Stomach (tissue), 19 donors: ENCODE measurements at places on chromosomes 2 and 18. TPM values are rescaled to one million over a fixed set of nuclear protein-coding genes. Genes with fewer than 3 reads are reported as not detected.

The SULT1C4 gene
- total RNA-seq = not detected

DNA sequence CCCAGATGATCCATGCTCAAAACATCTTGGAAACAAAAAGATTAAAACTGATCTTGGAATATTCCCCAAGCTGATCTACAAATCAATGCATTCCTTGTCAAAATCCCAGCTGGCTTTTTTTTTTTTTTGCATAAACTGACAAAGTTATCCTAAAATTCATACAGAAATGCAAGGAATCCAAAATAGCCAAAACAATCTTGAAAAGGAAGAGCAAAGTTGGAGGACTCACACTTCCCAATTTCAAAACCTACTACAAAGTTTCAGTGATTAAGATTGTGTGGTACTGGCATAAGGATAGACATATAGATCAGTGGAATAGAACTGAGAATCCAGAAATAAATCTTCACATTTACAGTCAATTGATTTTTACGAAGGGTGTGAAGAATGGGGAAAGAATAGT, 306.8 kb upstream of the MGAT5 start:
- no peaks in the 10 kb centered on the region for H3K4me1 ChIP-seq
- H3K27ac ChIP-seq = no peak overlapping the region
- no peak overlapping the region for H3K4me3 ChIP-seq
- no peaks in the 10 kb centered on the region for H3K36me3 ChIP-seq

The KLHL30 gene
- not detected for total RNA-seq

- no peak overlapping the region for H3K27ac ChIP-seq
- no peak overlapping the region for H3K4me3 ChIP-seq
- H3K27me3 ChIP-seq = no peaks in the 10 kb centered on the region
- H3K4me1 ChIP-seq = no peaks in the 10 kb centered on the region
- peaks cover 90% of the 10 kb centered on the region for H3K36me3 ChIP-seq
Measured at GRCh38 chr2:239142296-239142695, 258.5 kb downstream of the HDAC4 start.

The GLB1L gene
- 0.58 TPM for total RNA-seq

The ANKRD62 gene
- total RNA-seq = not detected

DNA sequence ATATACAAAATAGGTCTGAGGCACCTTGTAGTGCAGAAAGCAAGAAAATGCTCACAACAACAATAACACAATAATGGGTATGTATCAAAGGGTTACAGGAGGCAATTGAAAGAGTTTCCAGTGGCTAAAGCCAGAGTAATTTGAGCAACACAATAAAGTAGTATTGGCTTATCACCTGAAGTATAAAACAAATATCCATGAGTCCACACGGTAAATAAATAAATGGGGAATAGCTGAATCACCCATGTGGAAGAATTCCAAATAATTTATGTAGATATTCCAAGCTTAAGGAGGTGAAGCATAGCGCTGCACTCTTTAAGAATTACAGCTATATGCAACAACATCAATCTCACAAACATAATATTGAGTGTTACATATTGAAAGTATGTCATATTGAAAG, 110.8 kb downstream of the AFF3 start:
- H3K4me1 ChIP-seq = peaks cover 26% of the 10 kb centered on the region
- H3K27ac ChIP-seq = peak overlapping the region; percentile 47
- no peaks in the 10 kb centered on the region for H3K27me3 ChIP-seq
- H3K4me3 ChIP-seq = no peak overlapping the region

DNA sequence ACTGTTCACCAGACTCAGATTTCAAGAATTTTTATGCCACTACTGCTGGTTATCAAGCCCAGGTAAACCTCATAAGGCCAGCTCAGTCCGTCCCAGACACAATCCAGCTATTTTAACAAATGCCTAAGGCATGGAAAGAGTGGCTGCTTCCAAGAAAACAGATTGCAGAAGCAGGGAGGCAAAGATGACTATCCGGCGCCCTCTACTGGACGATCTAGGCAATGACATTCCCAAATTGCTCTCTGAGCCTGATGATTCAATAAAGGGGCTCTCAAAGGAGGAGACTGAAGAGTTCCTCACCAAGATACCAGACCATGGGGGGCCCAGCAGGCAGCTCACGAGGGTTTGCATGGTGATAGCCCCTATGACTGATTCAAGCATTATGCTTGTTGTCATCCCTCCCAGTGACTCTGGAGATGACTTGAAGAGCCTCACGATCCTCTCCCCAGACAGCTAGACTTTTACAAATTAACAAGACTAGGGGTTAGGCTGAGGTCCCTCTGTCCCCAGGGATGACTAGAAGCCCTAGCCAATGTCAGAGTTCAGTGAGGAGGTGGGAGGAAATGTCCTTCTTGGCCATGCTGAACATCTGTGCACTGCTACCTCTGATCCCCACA, 25.0 kb downstream of the SERPINB8 start:
- H3K27ac ChIP-seq = no peak overlapping the region
- H3K27me3 ChIP-seq = no peaks in the 10 kb centered on the region
- H3K36me3 ChIP-seq = no peaks in the 10 kb centered on the region
- DNase-seq = peak; percentile 69
- no peak overlapping the region for H3K4me3 ChIP-seq

DNA sequence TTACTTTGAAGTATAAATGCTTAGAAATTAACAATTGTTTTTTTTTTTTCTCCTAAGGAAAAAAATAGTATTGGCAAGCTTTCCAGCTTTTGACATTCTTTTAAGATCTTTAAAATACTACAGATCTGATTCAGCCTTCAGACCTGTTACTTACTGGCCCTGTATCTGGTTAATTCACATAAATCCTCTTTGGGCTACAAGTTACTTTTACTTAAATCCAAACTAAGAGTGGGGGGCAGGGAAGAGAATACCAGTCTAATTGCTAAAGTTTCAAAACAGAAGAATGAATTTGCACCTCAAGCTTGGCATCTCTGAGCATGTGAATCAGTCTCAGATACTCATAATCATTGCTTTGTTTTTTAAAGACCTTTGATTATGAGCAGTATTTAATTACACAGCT, 386.3 kb downstream of the PARD3B start:
- no peaks in the 10 kb centered on the region for H3K36me3 ChIP-seq
- H3K4me1 ChIP-seq = peaks cover 11% of the 10 kb centered on the region
- H3K27me3 ChIP-seq = no peaks in the 10 kb centered on the region
- H3K4me3 ChIP-seq = no peak overlapping the region

The MYO7B gene
- not detected for total RNA-seq

The DSG4 gene
- total RNA-seq = 0.55 TPM

The CKAP2L gene
- 1.2 TPM for total RNA-seq

DNA sequence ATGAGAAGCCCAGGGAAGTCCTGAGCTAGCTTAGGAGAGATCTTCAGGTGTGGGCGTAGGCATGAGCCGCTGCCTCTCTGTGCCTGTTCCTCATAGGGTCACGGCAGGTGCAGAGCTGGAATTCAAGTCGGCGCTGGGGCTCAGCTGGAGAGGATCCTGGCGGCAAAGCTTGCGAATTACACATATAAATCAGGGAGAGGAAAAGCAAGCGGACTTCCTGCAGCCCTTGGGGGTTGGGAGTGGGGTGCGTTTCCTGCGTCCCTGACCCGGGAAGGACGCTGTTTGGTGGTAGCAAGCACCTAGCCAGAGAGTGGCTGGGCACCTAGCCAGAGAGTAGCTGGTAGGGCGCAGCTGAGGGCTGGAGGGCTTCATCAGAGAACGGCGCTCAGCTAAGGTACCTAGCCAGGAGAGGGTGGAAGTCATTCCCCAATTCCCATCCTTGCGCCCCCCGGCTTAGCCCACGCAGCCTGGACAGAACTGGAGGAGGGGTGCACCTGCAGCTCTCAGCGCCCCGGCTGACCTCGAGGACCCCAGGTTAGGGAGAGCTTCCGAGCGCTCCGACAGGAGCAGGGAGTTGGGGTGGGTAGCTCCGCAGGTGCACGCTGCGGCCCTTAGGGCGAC, 459 bp upstream of the EFR3B start:
- no peaks in the 10 kb centered on the region for H3K36me3 ChIP-seq
- DNase-seq = peak; percentile 90
- H3K27ac ChIP-seq = peak overlapping the region; percentile 62
- peaks cover 22% of the 10 kb centered on the region for H3K4me1 ChIP-seq
- H3K4me3 ChIP-seq = peak overlapping the region; percentile 80

DNA sequence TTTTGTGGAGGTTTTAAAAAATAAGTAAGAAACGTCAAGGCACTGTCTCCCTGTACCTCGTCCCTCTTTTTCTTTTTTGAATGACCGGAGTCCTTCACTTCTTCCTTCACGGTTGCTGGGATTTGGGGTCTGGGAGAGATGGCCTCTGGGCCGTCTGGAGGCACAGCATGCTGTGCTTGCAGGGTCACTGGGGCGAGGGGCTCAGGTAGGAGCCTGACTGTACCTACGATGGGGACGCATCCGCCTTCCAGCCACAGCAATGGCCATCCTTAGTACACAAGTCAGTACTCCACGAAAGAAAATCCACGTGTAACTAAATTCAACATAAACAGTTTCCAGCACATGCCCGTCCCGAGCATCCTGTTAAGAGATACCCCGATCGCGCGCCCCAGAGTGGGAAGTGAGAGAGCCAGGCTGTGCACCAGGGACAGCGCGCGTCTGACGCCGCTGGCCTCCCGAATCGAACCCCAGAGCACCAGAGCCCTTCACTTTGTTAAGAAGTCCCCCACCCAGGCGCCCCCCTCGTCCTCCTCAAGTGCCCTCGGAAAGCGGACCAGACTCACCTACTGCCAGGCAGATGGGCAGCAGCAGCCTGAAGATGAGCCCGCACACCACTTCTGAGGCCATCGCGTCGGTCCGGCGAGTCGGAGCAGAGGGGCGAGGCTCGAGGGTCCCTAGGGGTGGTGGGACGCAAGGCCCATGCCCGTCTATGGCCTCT, 1.2 kb downstream of the PIEZO2 start:
- DNase-seq = no peak
- H3K4me1 ChIP-seq = peaks cover 20% of the 10 kb centered on the region
- no peaks in the 10 kb centered on the region for H3K36me3 ChIP-seq
- peak overlapping the region; percentile 36 for H3K4me3 ChIP-seq

DNA sequence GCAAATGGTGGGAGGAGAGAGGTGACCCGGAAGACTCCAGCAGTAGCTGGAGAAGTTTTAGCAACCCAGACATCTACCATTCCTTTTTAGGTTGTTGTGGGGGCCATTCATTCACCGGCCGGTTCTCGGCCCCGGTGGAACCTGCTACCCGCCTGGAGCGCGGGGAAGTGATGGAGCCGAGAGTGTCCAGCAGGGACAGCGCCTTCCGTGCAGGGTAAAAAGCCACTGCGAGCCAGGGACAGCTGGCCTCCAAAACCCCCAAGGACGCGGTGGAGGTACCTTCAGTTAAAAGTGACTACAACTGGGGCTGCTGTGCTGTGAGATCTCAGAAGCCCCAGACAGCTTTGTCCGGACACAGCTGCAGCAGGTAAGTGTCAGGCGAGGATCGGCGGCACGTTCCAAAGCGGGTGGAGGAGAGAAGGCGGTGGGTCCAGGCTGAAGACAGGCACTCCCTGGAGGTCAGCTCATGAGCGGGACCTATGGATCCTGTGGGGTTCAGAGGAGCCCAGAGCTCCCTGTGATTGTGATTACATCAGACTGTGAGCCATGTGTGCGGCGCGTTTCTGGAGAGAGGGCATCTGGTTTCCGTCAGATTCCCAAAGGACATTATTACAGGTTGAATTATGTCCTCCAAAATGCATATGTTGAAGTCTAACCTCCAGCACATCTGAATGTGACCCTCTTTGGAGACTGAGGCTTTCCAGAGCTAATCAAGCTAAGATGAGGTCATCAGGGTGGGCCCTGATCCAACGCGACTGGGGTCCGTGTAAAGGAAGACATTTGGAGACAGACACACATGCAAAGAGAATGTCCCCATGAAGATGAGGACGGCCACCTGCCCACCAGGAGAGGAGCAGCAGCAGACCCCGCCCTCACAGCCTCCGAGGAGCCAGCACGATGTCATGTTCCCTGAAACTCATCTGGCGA, 276.3 kb downstream of the EIPR1 start:
- no peak overlapping the region for H3K27ac ChIP-seq
- H3K36me3 ChIP-seq = no peaks in the 10 kb centered on the region
- peaks cover 9% of the 10 kb centered on the region for H3K4me1 ChIP-seq
- H3K27me3 ChIP-seq = no peaks in the 10 kb centered on the region

DNA sequence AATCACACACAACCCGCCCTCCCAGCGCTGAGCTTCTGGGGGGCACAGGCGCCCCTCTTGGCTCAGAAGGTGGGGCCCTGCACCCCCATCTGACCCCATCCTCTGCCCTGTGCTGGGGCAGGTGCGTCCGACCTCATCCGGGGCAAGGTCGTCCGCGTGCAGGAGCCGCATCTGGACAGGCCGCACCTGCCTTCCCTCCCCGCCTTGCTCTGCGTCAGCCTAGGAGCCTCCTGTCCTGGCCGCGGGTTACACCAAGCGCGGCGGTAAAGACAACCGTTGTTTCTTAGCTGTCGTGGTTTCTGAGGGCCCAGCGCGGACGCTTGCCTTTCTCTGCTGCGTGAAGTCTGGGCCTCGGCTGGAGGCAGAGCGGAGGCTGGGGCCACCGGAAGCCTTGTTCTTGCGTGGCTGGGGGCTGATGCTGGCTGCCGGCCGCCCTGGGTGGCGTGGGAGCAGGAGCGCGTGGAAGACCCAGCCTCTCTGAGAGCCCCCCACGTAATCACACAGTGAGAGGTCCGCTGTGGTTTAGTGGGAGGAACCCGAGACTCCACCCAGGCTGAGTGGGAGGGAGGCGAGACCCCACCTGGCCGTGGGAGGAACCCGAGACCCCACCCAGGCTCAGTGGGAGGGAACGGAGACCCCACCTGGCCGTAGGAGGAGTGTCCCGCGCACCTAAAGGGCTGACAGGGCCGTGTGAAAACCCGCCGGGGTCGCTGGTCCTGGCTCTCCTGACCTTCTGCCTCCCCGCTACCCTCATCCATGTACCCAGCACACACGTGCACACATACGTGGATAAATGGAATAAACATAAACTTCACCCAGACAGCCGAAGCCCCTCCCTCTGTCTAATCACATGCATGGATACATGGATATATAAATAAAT, 51.8 kb downstream of the KCNG2 start:
- H3K36me3 ChIP-seq = no peaks in the 10 kb centered on the region
- no peaks in the 10 kb centered on the region for H3K4me1 ChIP-seq
- no peak for DNase-seq
- H3K27ac ChIP-seq = no peak overlapping the region
- H3K4me3 ChIP-seq = no peak overlapping the region
- peaks cover 10% of the 10 kb centered on the region for H3K27me3 ChIP-seq

GRCh38 chr2:209380293-209380692, 43.6 kb upstream of the MAP2 start:
- H3K4me3 ChIP-seq = no peak overlapping the region
- no peak for DNase-seq
- no peaks in the 10 kb centered on the region for H3K4me1 ChIP-seq

GRCh38 chr2:65282477-65283053, 54.9 kb downstream of the ACTR2 start:
- H3K27me3 ChIP-seq = no peaks in the 10 kb centered on the region
- H3K4me3 ChIP-seq = no peak overlapping the region
- H3K36me3 ChIP-seq = no peaks in the 10 kb centered on the region
- H3K4me1 ChIP-seq = peaks cover 16% of the 10 kb centered on the region
- DNase-seq = no peak
- no peak overlapping the region for H3K27ac ChIP-seq

- no peaks in the 10 kb centered on the region for H3K36me3 ChIP-seq
- no peak overlapping the region for H3K27ac ChIP-seq
- H3K4me3 ChIP-seq = no peak overlapping the region
- DNase-seq = peak; percentile 51
- no peaks in the 10 kb centered on the region for H3K27me3 ChIP-seq
Measured at GRCh38 chr2:230577114-230577513, 135.5 kb upstream of the CAB39 start.

The MERTK gene
- total RNA-seq = 6.1 TPM

The C2orf78 gene
- not detected for total RNA-seq
